ENCODE measurements at places on chromosomes 3 and 15. TPM values are rescaled to one million over a fixed set of nuclear protein-coding genes. Genes with fewer than 3 reads are reported as not detected.

- no peak overlapping the region for H3K4me3 ChIP-seq
- no peaks in the 10 kb centered on the region for H3K36me3 ChIP-seq
- no peak for DNase-seq
- H3K27ac ChIP-seq = no peak overlapping the region
- H3K4me1 ChIP-seq = no peaks in the 10 kb centered on the region
Observed at GRCh38 chr15:61613729-61614128, 384.6 kb upstream of the RORA start.

GRCh38 chr15:99454941-99455788, 110.6 kb upstream of the MEF2A start:
- H3K4me1 ChIP-seq = no peaks in the 10 kb centered on the region
- H3K36me3 ChIP-seq = no peaks in the 10 kb centered on the region
- peak; percentile 89 for DNase-seq
- H3K4me3 ChIP-seq = no peak overlapping the region

GRCh38 chr15:70817266-70817665, 36.7 kb downstream of the LARP6 start:
- no peak for DNase-seq
- H3K27ac ChIP-seq = no peak overlapping the region
- no peaks in the 10 kb centered on the region for H3K4me1 ChIP-seq
- H3K27me3 ChIP-seq = no peaks in the 10 kb centered on the region

- no peak overlapping the region for H3K27ac ChIP-seq
- H3K27me3 ChIP-seq = no peaks in the 10 kb centered on the region
- no peak for DNase-seq
- H3K4me3 ChIP-seq = no peak overlapping the region
Observed at GRCh38 chr3:20999661-21000060, 751.3 kb downstream of the ZNF385D start.

DNA sequence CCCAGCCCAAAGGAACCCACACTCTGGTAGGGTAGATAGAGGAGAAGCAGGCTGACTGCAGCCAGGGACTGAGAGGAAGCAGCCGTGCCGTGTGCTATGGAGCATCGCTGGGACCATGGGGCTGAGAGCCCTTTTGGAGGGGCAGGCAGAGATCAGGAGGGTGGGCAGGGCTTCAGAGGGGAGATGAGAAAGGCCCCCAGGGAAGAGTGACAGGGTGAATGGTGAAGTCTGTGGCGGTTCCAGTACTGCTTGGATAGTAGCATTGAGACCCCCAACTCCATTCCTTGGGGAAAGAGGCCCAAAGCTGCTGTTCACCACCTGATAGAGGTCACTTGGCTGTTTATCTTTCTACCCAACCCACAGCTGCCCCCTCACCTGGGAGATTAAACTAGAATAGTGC, 80.0 kb upstream of the MRPS22 start:
- H3K27ac ChIP-seq = no peak overlapping the region
- H3K27me3 ChIP-seq = no peaks in the 10 kb centered on the region
- H3K4me3 ChIP-seq = no peak overlapping the region

DNA sequence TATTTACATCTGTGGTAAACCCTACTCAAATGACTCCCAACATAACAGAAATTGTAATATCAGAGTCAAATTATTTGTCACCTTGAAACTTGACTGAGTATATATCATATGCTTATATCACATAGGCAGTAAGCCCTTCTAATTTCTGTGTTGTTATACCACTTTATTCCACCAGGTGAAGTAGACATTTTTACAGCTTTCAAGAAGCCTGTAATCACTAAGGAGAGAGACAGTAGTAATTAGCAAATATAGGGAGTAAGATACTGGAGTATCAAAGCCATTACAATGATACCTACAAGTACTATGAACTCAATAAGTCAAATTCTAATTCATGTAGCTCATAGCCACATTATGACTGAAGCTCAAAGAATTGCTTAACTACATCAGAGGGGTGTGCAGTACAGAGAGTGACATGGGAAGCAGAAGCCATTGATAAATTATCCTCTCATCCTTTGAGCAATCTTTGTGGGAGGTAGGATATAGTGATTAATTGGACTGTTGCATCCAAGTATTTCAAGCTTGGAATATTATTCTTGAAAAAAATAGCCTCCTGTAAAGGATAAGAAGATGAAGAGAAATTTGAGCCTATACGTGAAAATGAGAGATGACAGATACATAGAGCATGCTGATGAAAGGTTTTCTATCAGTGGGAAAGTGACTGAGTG, 1005.9 kb downstream of the ZPLD1 start:
- no peak for DNase-seq
- no peaks in the 10 kb centered on the region for H3K27me3 ChIP-seq
- H3K36me3 ChIP-seq = no peaks in the 10 kb centered on the region
- no peak overlapping the region for H3K4me3 ChIP-seq
- no peaks in the 10 kb centered on the region for H3K4me1 ChIP-seq
- no peak overlapping the region for H3K27ac ChIP-seq

DNA sequence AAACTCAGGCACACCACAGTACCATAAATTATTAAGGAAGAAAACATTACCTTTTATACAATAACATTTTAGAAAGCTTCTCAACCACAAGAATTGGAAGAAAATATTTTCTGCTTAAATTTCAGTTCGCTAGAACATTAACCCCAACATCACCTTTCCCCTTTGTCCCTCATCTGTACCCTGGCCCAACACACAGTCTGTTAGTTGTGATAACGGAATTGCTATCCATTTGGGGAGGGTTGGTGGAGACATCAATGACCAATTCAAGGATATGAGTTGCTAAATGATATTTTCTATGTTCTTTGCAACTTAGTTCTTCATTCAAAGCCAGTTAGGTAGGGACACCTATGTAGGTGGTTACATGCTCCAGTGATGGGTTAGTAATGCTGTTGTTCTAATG, 5.8 kb downstream of the EID1 start:
- no peak overlapping the region for H3K4me3 ChIP-seq
- no peaks in the 10 kb centered on the region for H3K36me3 ChIP-seq
- H3K4me1 ChIP-seq = peaks cover 3% of the 10 kb centered on the region

DNA sequence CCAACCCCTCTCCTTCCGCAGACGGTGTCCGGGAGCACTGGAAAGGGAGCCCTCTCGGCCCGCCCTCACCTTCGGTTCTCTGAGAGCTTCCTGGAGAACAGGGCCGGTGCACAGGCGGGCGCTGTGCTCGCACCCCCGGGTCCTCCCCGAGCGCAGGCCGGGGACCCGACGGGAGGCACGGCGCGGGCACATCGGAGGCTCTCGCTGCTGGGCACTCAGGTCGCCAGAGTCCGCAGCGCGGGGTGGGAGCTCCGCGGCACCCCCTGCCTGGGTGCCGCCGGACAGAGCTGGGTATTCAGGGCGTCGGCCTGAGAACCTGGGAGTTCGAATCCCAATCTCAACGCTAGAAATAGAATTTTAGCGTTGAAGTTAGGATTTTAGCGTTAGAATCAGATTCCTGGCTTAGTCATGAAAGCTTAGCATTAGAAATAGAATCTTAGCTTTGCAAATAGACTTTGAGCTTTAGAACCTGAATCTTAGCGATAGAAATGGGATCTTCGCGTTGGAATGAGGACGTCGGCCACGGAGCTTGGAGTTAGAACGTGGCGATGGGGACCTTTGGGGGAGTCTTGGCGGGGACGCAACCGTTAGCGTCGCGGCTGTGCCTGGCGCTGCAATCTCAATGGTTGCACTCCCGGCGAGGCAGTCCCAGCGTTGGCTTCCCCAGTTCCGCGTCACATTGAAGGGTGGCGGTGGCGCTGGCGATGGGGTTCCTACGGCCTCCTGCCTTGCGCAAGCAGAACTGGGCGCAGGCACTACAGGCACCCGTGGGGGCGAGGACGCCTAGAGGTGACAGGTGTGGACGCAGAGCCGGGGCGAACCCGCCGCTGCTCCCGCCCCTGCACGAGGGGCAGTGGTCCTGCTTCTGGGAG, 549 bp downstream of the TRH start:
- H3K4me3 ChIP-seq = peak overlapping the region; percentile 25
- no peak for DNase-seq
- no peak overlapping the region for H3K27ac ChIP-seq
- no peaks in the 10 kb centered on the region for H3K36me3 ChIP-seq
- H3K4me1 ChIP-seq = peaks cover 19% of the 10 kb centered on the region

GRCh38 chr3:177236704-177237103, 39.4 kb upstream of the TBL1XR1 start:
- no peak overlapping the region for H3K4me3 ChIP-seq
- DNase-seq = no peak
- no peaks in the 10 kb centered on the region for H3K4me1 ChIP-seq
- H3K36me3 ChIP-seq = no peaks in the 10 kb centered on the region
- H3K27ac ChIP-seq = no peak overlapping the region

DNA sequence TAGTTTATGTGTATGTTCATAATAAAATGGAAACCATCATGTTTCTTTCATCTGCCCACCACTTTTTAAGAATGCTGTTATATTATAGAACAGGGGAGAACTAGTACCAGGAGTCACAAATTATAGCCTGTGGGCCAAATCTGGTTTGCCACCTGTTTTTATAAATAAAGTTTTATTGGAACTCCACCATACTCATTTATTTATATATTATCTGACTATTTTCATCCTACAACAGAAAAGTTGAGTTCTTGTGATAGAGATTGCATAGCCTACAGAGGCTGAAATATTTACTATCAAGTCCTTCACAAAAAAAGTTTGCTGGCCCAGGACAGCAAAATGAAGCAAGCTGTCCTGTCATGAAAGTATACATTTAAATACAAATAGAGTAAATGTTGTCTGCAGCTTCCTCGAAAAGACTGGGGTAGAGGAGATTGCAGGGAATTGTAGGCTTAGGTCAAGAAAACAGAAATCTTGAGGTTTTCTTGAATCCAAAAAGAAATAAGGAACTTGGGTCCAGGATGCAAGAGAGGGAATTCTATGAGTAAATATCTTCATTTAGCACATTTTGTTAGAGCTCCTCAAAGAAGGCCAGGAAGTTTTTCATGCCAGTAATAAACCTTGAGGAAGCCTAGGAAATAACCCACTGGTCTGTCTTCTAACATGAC, 41.1 kb downstream of the FILIP1L start:
- H3K4me3 ChIP-seq = no peak overlapping the region
- H3K4me1 ChIP-seq = peaks cover 43% of the 10 kb centered on the region
- H3K27me3 ChIP-seq = no peaks in the 10 kb centered on the region
- peak overlapping the region; percentile 76 for H3K27ac ChIP-seq
- no peaks in the 10 kb centered on the region for H3K36me3 ChIP-seq

- H3K4me3 ChIP-seq = no peak overlapping the region
- peaks cover 21% of the 10 kb centered on the region for H3K4me1 ChIP-seq
- H3K27me3 ChIP-seq = no peaks in the 10 kb centered on the region
- no peaks in the 10 kb centered on the region for H3K36me3 ChIP-seq
- peak overlapping the region; percentile 82 for H3K27ac ChIP-seq
- peak; percentile 98 for DNase-seq
Observed at GRCh38 chr3:65170390-65171042, 482.7 kb upstream of the ADAMTS9 start.

GRCh38 chr3:33491721-33492120, 51.5 kb upstream of the UBP1 start:
- H3K27ac ChIP-seq = no peak overlapping the region
- no peaks in the 10 kb centered on the region for H3K4me1 ChIP-seq
- H3K27me3 ChIP-seq = no peaks in the 10 kb centered on the region
- no peak for DNase-seq
- H3K36me3 ChIP-seq = no peaks in the 10 kb centered on the region

GRCh38 chr3:549636-550035, 353.1 kb downstream of the CHL1 start:
- no peak overlapping the region for H3K27ac ChIP-seq
- no peak for DNase-seq
- no peaks in the 10 kb centered on the region for H3K36me3 ChIP-seq
- no peak overlapping the region for H3K4me3 ChIP-seq

DNA sequence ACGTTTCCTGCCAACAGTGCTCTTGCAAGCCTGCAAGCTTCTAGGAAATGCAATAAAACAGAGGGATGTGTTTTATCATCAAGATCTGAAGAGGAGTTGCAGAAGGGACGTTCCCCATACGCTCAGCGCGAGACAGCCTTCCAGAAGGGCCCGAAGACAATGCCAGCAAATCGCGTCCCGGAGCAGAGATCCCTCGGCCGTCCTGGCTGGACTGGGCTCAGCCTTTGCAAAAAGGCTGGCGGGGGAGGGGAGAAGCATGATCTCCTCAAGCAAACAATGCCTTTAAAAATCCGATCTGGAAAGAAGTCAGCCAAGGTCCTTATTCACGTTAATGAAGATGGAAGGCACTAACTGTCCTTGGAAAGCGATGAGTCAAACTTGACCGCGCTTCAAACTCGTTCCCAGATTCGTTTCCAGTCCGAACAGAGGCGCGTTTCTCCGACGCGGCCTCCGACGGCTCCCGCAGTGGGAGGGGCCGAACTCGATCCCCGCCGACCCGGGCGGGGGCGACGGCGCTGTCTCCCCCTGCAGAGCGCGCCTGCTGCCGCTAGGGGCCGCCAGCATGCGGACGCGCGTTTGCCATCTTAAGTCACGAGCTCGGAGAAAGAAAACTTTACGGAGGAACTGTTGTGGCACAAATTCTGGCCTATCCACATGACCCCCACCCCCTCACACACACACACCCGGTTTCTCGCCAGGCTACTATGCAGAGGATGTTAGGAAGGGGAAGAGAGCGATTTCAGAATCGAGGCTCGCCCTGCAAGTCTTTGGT, 5.5 kb downstream of the BCL6 start:
- H3K4me1 ChIP-seq = no peaks in the 10 kb centered on the region
- peak overlapping the region; percentile 88 for H3K4me3 ChIP-seq
- H3K27me3 ChIP-seq = no peaks in the 10 kb centered on the region
- peak overlapping the region; percentile 90 for H3K27ac ChIP-seq

DNA sequence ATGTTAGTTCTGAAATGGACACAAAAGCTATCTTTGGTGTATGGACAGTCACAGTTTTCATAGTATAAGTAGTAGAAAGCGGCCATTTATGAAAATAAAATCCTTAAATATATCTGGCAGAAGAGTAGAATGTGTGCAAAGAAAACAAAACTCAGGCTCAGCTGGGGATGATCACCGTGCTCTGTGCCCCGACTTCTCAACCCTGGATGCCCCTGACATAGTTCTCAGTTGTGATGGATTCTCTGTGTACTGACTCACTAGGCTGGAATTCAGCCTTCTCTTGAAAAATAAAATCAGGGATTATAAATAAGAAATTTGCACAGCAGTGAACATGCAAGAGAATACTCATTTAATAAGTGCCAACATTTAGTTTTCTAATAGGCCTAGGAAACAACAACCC, 925.1 kb upstream of the NR2F2 start:
- no peaks in the 10 kb centered on the region for H3K4me1 ChIP-seq
- H3K27me3 ChIP-seq = no peaks in the 10 kb centered on the region
- H3K36me3 ChIP-seq = no peaks in the 10 kb centered on the region

DNA sequence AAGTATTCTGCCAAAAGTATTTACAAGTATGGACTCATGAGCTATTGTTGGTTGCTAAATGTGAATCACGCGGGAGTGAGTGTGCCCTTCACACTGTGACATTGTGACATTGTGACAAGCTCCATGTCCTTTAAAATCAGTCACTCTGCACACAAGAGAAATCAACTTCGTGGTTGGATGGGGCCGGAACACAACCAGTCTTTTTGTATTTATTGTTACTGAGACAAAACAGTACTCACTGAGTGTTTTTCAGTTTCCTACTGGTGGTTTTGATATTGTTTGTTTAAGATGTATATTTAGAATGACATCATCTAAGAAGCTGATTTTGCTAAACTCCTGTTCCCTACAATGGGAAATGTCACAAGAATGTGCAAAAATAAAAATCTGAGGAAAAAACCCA, 30.3 kb downstream of the SYNM start:
- peak overlapping the region; percentile 100 for H3K27ac ChIP-seq
- no peak for DNase-seq
- H3K36me3 ChIP-seq = peaks cover 51% of the 10 kb centered on the region
- H3K4me1 ChIP-seq = peaks cover 63% of the 10 kb centered on the region

Gene CPA3
- total RNA-seq = 15.7 TPM

Gene YEATS2
- 18.3 TPM for total RNA-seq

Gene TMEM207
- not detected for total RNA-seq

Gene LRRC3B
- total RNA-seq = 0.41 TPM

Gene DOCK3
- 3.9 TPM for total RNA-seq

Data from sigmoid colon (tissue), 7 donors.